ENCODE measurements at places on chromosomes 1 and 21. TPM values are rescaled to one million over a fixed set of nuclear protein-coding genes. Genes with fewer than 3 reads are reported as not detected.

- H3K4me1 ChIP-seq: no peaks in the 10 kb centered on the region
- peaks cover 3% of the 10 kb centered on the region for H3K36me3 ChIP-seq
- H3K27me3 ChIP-seq: peaks cover 15% of the 10 kb centered on the region
- DNase-seq: no peak
- no peak overlapping the region for H3K4me3 ChIP-seq
- no peak overlapping the region for H3K27ac ChIP-seq
Observed at GRCh38 chr1:197399755-197400521, 131.9 kb downstream of the CRB1 start.

Gene COL9A2
- total RNA-seq: 4.9 TPM

Gene IFI44
- total RNA-seq: 6.6 TPM

Gene ATAD3C
- total RNA-seq: 1.4 TPM

Gene VTCN1
- not detected for total RNA-seq

- no peak overlapping the region for H3K4me3 ChIP-seq
- no peaks in the 10 kb centered on the region for H3K36me3 ChIP-seq
- H3K27ac ChIP-seq: no peak overlapping the region
- peaks cover 1% of the 10 kb centered on the region for H3K27me3 ChIP-seq
Observed at GRCh38 chr1:169024800-169025271, 81.7 kb upstream of the ATP1B1 start.

DNA sequence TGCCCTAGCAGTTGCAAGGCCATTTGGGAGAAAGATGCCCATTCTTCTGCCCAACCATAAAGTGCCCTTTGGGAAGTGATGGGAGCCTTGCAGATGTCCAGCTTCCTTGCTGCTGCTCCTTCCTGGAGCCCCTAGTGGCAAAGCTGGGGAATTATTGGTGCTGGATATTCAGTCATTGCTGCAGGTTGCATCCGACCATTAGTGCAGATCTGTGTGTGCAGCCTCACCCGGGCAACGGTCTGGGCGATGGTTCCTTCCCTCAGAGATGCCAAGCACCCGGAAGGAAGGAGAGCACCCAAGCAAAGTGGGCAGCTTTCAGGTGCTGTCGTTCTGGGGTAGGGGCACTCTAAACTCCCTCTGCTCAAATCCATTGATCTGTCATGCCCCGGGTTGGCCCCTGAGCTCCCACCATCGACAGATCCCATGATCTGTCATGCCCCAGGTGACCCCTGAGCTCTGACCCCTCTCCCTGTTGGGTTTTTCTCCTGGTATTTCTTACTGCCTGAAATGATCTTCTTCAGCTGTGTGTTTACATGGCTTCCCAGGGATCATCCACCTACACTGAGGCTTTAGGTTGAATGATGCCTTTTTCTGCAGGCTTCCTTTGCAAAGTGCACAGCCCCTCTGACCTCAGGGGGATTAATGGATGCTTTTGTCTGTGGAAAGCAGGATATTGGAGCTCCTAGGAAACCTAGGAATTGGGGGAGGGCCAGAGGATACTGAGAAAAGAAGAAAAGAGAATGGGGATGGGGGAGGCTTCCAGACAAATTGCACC, 467.5 kb downstream of the PTPRU start:
- no peak overlapping the region for H3K4me3 ChIP-seq
- no peak for DNase-seq
- H3K27ac ChIP-seq: no peak overlapping the region
- H3K4me1 ChIP-seq: peaks cover 9% of the 10 kb centered on the region
- no peaks in the 10 kb centered on the region for H3K36me3 ChIP-seq

Gene NKAIN1
- total RNA-seq: 2.9 TPM

GRCh38 chr1:17440827-17441168, 1.3 kb upstream of the RCC2 start:
- no peaks in the 10 kb centered on the region for H3K36me3 ChIP-seq
- peaks cover 47% of the 10 kb centered on the region for H3K4me1 ChIP-seq
- no peaks in the 10 kb centered on the region for H3K27me3 ChIP-seq
- H3K4me3 ChIP-seq: peak overlapping the region; percentile 95

- no peak overlapping the region for H3K4me3 ChIP-seq
- H3K27ac ChIP-seq: no peak overlapping the region
- no peak for DNase-seq
- no peaks in the 10 kb centered on the region for H3K4me1 ChIP-seq
Observed at GRCh38 chr1:14543191-14543840, 55.2 kb upstream of the KAZN start.

Gene MATN1
- total RNA-seq: 0.47 TPM

Measured in chondrocyte (in vitro differentiated cells).